Mucosa of descending colon (tissue), 3 donors: ENCODE measurements at places on chromosomes 1 and 21. TPM values are rescaled to one million over a fixed set of nuclear protein-coding genes. Genes with fewer than 3 reads are reported as not detected.

DNA sequence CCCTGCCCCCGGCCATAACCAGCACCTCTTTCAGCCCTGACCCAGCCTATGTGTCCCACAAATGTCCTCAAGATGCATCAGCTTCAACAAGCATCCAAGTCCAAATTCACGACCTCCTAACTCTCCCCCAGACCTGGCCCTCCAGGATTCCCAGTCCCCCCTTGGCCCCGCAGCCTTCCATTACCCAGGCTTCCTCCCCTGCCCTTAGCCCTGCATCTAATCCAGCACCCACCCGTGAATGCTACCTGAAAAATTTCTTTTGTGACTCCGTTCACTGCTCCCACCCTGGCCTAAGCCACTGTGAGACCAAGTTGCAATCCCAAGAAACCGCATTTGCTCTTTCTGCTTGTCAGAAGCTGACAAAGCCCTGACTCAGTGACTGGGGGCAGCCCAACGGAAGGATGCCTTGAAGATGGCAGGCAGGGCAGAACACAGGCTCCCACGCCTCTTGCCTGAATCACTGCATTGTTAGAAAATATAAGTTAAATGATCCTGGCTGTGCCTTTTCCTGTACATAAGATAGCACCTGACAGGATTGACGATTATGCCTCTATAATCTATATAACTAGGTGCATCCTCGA, 939 bp upstream of the MFAP2 start:
- no peak for DNase-seq

DNA sequence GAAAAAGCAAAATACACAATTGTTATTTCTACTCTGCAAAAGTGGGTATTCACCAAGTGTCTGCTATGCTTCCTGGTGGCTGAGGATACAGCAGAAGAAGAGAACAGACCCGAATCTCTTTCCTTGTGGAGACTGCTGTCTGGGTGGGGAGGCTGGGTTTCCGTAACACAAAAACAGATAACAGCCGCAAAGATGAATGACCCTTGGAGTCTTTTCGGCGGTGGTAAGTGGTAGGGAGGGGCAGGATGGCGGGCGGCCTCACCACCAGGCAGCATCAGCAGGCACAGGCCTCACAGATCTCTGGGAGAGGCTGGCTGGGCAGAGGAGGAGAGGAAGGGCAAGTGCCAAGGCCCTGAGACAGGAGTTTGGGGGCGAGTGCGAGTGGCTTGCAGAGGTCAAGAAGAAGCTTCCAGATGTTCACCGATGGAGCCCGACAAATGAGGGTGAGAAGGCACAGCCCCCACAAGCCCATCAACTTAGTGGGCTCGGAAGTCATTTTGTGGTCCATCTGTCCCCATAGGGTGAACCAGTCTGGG, 164.2 kb downstream of the RHOU start:
- no peak for DNase-seq

- no peak for DNase-seq
Observed at GRCh38 chr1:207808911-207809555, 57.2 kb downstream of the CD46 start.

GRCh38 chr1:76381450-76382097, 307.0 kb downstream of the ST6GALNAC3 start:
- no peak for DNase-seq

DNA sequence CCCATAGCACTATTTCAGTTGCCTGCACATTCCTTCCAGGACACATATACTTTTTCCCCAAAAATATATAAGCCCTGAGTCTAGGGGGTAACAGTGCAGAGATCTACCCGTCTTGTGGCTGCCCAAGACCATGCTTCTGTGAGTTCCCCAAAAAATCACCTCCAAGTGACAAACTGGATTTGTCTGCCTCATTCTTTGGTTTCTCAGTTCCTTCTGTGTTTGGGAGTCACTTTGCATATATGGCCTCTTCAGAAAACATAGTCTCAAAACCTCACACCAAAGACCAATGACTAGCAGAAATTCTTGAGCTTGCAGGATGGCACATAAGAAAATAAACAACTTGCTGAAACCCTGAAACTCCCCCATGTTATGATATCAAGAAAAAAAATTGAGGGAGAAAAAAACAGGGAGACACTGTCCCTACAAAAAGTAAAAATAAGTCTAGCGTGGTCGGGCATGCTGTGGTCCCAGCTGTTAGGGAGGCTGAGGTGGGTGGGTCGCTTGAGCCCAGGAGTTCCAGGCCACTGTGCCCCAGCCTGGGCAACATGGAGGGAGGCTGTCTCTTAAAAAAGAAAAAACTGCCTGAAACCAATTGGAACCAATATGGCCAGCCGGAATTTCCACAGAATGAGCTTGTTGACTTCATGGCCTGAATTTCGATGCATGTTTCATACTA, 8.0 kb downstream of the JMJD4 start:
- no peak for DNase-seq

Gene TCHHL1
- total RNA-seq = not detected

- no peak for DNase-seq
Observed at GRCh38 chr1:84749427-84749826, 59.2 kb upstream of the SSX2IP start.

GRCh38 chr1:159015440-159015909, 5.8 kb downstream of the IFI16 start:
- no peak for DNase-seq

DNA sequence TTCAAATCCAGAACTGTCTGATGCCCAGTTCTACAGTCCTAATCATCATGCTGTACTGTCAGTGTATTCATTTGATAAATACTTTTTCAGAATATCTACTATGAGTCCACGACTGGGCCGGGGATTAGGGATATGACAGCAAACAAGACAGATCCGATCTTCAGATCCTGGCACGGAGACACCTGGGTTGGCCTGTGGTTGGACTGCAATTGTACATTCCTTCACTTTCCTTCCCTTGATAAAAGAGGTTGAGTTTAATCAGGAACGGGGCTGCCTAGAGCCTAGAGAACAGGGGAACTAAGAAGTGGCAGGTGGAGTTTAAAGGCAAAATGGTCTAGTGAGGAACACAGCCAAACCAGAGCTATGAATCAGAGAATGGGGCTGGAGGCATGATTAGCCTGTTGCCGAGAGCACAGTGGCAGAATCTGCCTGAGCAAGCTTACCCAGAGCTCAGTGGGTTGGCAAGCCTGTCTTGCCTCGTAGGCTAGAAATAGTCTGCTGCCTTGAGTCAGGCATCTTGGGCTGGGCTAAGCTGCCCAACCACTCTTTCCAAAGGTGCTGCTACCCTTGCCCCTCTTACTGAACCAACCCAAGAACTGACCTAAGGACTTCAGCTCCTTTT, 38.1 kb upstream of the PTCH2 start:
- no peak for DNase-seq

DNA sequence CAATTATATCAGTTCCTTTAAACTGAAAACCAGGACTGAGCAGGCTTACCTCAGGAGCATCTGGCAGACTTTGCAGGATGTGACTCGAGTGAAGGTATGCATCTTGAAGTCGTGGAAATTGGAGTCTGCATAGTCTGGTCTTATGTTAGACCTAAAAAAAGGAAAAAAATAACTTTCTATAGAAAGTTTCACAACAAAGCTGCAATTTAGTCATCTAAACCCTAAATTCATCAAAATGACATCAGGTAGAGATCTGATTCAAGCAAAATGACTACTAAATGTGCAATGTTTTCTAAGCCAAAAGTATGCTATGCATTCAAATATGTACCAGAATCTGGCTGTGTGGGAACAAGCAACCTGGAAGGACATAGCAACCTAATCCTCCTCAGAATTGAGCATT, 260.1 kb downstream of the VAV3 start:
- no peak for DNase-seq

DNA sequence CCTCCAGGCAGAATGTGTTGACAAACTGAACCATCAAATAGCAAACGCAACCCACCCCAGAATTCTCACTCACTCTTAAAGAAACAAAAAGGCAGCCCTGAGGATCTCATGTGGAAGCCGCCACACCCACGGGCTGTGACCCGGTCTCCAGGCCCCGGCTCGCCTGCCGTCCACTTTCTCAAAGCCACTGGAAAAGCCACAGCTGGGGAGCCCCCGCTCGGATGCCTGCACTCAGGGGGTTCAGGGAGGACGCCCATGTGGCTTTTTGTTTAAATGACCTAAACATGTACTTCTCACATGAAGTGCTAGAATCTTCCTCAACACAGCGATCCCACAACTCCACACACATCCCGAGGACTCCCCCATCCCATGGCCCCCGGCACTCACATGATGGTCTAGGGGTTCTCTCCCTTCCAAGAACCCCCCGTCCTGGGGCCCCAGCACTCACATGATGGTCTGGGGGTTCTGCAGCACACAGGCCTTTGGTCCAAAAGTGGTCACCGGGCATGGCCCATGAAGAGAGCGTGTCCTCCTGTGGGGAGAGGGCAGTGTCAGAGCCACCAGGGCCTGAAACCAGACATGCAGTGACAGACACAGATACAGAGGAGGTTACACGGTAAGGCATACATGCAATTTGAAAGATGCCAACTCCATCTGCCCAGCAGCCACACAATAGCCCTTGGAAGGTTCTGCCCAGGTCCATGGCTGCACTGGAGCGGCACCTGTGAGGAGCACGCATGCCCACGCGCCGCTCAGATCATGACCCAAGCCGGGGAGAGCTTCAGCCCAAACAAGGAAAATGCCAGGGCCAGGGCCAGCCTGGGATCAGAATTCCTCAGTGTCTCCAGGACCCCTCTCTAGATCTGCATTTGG, 16.5 kb downstream of the NADK start:
- DNase-seq = peak; percentile 49

GRCh38 chr1:77282187-77282865, 507 bp downstream of the AK5 start:
- no peak for DNase-seq

Gene TTC39A
- total RNA-seq = 32.3 TPM

DNA sequence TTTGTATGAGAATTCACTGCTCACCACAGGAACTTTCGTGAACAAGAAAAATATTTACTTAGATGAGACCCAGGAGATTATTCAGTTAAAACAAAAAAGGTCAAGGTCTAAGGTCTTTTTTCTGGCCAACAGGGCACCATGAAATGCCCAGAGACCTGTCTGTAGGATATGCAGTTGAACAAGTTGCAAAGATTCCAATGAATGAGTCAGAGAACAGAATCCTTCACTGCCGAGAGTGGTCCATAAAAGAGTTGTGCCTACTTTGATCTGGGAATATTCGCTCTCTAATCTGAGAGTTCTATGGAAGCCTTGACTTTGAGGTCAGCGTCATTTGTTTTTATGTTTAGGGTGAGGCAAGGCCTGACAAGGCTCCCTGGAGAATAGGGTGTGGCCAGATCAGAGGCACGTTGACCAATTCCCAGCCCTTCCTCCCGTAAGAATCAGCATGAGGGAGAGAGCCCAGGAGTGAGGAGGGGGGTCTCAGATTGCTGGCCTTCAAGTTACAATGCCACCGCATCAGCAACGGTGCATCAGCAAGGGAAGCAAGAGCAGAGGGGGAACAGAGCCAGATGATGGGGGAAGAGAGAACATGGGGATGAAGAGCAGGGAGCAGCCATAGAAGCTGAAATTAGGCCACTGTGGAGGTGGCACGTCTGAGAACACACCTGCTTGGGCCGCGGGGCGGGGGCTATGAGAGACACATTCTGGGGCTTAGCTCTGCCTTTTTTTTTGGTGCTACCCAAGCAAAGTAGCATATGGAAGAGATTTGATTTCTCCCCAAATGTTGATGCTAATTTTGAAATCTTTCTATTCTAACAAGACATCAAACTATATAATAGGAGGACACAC, 206.4 kb upstream of the RAB4A start:
- peak; percentile 40 for DNase-seq

Gene TSPAN2
- 4.3 TPM for total RNA-seq

- no peak for DNase-seq
Observed at GRCh38 chr1:236465231-236465958, 58.4 kb upstream of the LGALS8 start.

GRCh38 chr21:14591377-14591776, 45.3 kb upstream of the SAMSN1 start:
- DNase-seq = no peak

DNA sequence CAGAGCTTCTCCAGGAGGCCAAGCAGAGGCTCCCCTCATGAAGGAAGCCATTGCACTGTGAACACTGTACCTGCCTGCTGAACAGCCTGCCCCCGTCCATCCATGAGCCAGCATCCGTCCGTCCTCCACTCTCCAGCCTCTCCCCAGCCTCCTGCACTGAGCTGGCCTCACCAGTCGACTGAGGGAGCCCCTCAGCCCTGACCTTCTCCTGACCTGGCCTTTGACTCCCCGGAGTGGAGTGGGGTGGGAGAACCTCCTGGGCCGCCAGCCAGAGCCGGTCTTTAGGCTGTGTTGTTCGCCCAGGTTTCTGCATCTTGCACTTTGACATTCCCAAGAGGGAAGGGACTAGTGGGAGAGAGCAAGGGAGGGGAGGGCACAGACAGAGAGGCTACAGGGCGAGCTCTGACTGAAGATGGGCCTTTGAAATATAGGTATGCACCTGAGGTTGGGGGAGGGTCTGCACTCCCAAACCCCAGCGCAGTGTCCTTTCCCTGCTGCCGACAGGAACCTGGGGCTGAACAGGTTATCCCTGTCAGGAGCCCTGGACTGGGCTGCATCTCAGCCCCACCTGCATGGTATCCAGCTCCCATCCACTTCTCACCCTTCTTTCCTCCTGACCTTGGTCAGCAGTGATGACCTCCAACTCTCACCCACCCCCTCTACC, 19.1 kb downstream of the CSF1 start:
- DNase-seq = no peak

DNA sequence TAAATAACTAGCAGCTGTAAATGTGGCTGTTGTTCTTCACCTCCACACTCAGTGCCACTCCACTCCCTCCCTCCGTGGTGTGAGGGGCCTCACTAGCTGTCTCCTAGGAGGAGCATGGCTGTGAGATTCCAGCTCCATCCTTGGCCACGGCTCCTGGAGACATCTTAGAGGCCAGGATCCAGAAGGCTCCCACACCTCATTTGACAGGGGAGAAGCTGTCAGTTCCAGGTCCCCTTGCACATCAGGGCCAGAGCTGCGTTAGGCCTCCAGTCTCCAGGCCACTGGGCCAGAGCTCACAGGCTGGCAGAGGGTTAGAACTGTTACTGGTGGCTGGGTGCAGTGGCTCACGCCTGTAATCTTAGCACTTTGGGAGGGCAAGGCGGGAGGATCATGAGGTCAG, 15.0 kb downstream of the PCSK9 start:
- DNase-seq = no peak

- no peak for DNase-seq
Observed at GRCh38 chr1:205610901-205611466, 20.8 kb downstream of the ELK4 start.

DNA sequence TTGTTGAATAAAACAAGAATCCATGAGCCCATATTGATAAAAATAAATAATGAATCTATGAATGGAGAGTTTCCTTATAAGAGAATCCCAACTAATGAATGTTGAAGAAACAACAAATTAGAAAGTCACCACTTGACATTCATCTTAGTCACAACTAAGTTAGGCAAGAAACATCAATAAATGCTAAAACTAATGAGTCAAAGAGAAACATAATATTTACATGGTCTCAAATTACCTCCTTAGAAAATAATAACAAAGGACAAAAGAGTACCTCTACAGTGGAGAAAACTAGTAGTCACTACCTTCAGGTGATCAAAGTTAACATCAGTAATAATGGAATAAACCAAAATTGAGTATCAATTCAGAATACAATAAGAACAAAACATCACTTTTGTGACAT, 93.5 kb downstream of the AKT3 start:
- DNase-seq = no peak

Gene GGPS1
- total RNA-seq = 26.4 TPM

- DNase-seq = no peak
Observed at GRCh38 chr1:247548092-247548491, 842 bp upstream of the GCSAML start.

Gene FALEC
- not detected for total RNA-seq

Gene EBNA1BP2
- total RNA-seq = 34.9 TPM

GRCh38 chr1:191290441-191290840, 812.8 kb upstream of the BRINP3 start:
- DNase-seq = no peak

GRCh38 chr1:108109295-108109973, 90.7 kb downstream of the SLC25A24 start:
- DNase-seq = no peak
